ENCODE measurements at places on chromosomes 1 and 21.
A peak's percentile ranks its signal among the peaks of the same experiment; 100 is the strongest.

DNA sequence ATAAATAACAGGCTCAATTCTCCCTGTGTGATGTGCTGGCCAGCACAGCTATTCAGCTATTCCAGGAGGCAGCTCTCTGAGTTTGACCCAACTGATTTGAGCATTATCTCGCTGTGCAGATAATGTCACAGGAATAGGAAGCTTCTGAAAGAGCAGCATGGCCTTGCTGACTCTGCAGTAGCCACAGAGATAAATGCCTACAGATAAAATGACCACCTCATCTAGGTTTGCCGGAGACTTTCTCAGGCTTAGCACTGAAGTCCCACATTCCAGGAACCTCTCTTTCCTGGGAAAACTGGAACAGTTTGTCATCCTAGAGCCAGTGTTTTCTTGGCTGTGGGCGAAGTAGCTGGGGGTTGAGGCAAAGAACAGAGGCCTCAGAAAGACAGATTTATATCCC, 98.9 kb downstream of the MRPL39 start:
- no peak for DNase-seq

DNA sequence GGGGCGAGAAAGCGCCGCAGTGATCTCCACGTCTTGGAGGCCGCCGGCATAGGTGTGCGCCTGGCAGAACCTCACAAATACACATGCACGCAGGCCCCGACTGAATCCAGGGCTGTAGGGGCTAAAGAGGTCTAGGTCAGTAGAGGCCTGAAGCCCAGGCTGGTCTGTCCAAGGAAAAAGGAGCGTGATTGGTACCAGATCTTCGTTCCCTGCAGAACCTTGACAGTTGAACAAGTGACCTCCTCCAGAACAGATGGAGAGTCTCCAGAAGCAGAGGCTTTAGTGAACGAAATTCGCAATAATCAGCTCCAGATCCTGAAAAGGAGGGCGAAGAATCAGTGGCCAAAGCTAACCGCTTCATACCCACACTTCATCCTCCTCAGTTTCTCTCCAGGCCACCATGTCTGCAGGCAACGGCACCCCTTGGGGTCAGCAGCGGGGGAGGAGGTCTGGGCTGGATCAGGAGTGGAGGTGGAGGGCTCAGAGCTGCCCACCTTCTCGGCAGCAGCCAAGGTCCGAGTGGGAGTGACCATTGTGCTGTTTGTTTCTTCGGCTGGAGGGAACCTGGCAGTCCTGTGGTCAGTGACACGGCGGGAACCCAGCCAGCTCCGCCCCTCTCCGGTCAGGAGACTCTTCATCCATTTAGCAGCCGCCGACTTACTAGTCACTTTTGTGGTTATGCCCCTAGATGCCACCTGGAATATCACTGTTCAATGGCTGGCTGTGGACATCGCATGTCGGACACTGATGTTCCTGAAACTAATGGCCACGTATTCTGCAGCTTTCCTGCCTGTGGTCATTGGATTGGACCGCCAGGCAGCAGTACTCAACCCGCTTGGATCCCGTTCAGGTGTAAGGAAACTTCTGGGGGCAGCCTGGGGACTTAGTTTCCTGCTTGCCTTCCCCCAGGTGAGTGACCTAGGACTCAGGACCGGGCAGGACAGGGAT, 749 bp upstream of the PEX11B start:
- peak; percentile 30 for DNase-seq

DNA sequence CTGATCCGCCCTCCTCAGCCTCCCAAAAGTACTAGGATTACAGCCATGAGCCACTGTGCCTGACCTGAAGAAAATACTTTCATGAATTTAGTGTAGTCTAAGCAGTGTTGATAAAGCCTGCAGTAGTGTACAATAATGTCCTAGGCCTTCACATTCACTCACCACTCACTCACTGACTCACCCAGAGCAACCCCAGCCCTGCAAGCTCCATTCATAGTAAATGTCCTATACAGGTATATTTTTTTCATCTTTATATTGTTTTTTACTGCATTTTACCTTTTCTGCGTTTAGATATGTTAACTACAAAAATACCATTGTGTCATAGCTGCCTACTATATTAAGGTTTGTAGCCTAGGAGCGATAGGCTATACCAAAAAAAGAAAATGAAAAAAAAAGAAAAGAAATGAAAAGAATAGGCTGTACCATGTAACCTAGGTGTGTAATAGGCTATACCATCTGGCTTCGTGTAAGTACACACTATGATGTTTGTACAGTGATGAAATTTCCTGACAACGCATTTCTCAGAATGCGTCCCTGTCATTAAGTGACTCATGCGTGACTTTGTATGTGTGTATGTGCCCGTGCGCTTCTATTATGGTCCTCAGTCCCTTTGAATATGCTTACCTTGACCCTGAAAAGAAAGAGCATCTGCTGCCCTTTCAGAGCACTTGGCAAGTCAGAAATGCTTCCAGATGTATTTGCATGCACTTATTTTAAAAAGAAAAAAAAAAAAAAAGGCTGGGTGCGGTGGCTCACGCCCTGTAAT, 9.2 kb upstream of the SLAMF8 start:
- DNase-seq: no peak

GRCh38 chr1:115978292-115978941, 2.1 kb downstream of the SLC22A15 start:
- no peak for DNase-seq

GRCh38 chr1:31753707-31754349, 10.3 kb downstream of the ADGRB2 start:
- no peak for DNase-seq

DNA sequence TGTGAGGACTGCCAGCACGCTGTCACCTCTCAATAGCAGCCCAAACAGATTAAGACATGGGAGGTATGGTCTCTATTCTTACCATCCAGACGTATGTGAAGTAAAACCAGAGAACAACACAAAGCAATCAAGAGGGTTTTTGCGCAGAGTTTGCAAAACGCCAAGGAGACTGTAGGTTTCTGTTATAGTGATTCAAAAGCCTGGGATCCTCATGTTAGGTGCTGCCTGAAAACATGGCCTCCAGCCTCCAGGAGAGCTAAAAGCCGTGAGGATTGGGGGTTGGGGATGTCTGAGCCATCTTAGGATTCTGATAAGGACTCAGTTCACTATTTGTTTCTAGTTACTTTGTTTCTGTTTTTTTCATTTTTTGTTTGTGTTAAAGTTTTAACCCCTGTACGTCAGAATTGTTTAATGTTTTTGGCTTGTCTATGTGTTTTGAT, 4.2 kb upstream of the CCT8 start:
- no peak for DNase-seq

DNA sequence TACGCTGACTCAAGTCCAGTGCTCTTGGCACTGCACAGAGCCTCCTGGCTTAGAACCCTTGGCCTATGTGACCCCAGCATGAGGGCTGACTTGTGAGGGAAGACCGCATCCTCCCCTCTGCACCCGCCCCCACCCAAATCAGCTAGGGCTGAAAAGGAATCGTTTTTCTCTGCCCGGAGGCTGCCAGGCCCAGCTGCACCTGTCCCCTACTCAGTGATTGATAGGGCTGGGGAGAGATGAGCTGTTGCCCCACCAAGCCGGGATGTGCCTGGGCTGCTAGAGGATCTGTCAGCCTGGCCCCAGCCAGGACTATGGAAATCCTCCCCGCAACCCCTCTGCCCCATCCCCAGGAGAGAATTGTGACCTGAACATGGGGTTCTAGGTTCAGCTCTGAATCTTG, 20.6 kb downstream of the MYOG start:
- no peak for DNase-seq

GRCh38 chr1:4587721-4588120, 66.7 kb upstream of the AJAP1 start:
- no peak for DNase-seq

- DNase-seq: no peak
These were observed 31.1 kb upstream of the SRP9 start for GRCh38 chr1:225746361-225747179.

DNA sequence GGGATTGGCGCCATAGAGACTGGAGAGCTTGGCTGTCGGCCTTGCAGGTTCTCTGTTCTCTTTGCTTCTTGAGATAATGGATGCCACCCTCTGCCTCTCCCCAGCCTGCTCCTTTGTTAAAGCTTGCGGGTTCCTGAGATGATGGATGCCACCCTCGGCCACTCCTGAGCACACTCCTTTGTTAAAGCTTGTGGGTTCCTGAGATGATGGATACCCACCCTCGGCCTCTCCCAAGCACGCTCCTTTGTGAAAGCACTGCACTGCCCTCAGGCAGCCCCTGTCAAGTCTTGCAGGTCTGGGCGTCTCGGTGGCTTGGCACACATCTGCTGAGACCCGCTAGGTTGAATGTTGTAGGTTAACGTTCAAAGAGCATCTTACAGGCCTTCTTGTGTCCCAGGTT, 76.5 kb downstream of the SCCPDH start:
- no peak for DNase-seq

GRCh38 chr1:151811181-151811580, 6.0 kb upstream of the LINGO4 start:
- no peak for DNase-seq

GRCh38 chr21:31609081-31609480, 50.4 kb upstream of the SOD1 start:
- no peak for DNase-seq
